Dorsolateral prefrontal cortex (tissue), 122 donors: ENCODE measurements at places on chromosomes 11 and 22.

- no peak for DNase-seq
These were observed 7.7 kb downstream of the SLC22A8 start for GRCh38 chr11:63007920-63008319.

DNA sequence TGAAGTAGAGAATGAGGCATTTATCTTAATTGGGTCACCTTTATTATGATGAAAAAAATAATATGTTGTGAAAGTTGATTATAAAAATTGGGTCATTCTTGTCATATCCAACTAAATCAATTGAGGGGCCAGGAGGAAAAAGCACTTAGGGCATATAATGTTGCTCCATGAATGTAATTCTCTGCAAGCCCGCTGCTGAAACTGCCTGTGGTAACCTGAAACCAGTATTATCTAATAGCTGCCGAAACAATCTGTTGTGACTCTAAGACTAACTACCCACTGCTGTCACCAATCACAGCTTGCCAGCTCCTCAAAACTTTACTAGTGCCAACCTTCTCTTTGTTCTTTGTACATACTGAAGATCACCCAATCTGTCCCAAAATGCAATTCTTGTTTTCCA is 115.8 kb downstream of the ATG16L2 start:
- DNase-seq = no peak

- no peak for DNase-seq
These were observed 390.1 kb downstream of the CTTN start for GRCh38 chr11:70788248-70789022.

DNA sequence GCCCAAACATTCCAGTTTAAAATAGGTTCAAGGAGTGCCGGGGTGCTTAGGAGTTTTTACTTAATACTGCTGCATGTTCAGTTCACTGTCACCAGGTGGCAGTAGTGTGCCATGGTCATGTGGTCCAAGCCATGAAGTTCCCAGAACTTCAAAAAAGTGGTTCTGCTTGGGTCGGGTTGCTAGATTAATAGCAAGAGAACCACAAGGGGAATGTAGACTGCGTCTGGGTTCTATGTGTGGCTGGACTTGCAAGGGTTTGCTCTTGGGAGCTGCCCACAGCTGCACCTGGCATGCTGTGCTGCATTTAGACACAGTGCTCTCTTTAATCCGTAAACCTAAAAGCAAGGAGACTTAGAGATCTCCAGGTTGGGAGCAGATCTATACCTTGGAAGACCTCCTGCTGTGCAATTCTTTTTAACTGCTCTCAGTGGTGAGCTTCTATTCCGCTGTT is 6.5 kb upstream of the SPON1 start:
- no peak for DNase-seq

GRCh38 chr11:44887636-44888035 is 63.0 kb downstream of the TP53I11 start:
- no peak for DNase-seq

- no peak for DNase-seq
These were observed 29.2 kb downstream of the PDGFB start for GRCh38 chr22:39215426-39216142.

DNA sequence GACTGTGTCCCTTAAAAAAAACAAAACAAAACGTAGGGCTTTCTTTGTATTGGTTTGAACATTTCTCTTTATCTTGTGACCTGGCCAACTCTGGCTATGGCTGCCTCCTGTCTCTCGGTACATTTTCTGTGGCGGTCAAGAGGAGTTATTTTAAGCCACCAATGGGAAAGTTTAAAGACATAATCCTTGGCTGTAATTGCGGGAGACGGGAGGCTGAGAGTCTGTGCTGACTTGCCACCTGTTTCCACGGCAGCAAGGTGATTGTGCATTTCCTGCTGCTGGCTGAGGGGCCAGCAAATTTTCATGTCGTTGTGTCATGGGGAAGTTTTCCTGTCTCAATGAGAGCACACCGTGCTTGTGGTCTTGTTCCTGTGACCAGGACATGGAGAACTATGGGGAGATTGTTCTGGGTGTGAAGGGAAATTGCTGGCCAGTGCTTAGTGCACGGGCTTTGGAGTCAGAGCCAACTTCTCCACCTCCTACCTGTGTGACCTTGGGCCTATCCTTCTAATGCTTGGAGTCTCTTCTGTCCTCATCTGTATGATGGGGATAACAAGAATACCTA is 11.0 kb downstream of the PTPRJ start:
- no peak for DNase-seq

DNA sequence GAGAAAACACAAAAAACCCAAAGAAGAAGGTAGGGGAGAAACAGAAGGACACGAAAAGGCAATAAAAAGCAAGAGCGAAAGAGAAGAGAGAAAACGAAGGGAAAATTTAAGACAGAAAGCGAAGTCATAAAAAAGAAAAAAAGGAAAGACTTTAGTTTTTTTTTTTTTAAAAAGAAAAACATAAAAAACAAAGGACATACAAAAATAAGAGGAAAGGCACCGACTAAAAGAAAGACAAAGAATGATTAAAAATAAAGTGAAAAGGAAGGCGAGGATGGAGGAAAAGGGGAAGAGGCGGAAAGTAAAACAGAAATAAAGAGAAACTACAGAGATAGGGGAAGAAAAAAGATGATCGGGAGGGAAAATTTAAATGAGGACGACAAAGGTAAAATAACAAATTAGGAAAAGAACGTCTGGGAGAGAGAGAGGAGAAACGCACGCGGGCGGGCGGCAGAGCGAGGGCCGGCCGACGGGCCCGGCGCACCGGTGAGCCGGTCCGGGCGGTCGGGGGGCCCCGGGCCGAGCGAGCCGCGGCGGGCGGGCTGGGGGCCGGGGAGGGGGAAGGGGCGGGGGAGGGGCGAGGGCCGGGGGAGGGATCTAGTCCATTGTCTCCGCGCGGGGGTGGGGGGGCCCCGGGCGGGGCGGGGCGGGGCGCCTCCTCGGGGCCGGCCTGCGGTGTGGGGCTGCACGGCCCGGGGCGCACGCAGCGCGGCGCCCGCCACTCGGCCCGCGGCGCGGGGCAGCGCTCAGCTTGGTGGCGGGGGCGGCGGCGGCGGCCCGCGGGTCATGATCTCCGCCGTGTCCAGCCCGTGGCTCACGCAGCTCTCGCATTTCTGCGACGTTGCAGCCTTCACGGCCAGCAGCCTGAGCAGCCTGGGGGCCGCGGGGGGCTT is at the start of gene TBX1:
TBX1 (plus strand) TSS at position 721 of the 893 bp plus-strand sequence; CDS start at position 787, 66 bp downstream.
- no peak for DNase-seq

DNA sequence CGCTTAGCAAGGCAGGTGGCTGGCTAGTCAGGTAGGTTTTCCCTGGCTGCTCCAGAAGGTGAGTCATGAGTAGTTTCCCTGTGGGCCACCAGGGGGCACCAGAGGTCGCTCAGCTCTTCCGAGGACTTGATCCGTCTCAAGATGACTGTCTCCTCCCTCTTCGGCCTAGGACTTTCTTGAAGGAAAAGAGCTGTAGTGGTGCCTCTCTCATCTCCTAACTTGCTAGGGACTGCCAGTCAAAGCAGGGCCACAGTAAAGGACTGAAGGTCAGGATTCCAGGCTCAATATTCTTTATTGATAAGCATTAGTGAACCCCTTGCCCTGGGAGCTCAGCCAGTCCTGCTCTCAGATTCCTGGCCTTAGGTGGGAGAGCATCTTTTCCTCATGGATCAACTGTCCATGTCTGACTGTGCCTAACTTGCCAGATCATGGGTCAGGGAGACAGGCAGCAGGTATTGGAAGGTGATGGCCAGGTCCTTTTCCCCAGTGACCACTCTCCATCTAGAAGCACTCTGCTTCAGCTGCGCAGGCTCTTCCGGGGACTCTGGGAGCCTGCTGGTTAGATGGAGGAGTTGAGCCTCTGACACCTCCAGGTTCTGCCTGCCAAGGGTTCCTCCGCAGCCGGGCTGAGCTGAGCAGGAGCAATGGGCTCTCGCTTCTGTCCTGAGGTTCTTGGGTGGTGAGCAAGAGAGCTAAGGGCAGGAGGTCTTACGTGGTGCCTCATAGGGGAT is 1.9 kb downstream of the POLD4 start:
- DNase-seq = no peak

DNA sequence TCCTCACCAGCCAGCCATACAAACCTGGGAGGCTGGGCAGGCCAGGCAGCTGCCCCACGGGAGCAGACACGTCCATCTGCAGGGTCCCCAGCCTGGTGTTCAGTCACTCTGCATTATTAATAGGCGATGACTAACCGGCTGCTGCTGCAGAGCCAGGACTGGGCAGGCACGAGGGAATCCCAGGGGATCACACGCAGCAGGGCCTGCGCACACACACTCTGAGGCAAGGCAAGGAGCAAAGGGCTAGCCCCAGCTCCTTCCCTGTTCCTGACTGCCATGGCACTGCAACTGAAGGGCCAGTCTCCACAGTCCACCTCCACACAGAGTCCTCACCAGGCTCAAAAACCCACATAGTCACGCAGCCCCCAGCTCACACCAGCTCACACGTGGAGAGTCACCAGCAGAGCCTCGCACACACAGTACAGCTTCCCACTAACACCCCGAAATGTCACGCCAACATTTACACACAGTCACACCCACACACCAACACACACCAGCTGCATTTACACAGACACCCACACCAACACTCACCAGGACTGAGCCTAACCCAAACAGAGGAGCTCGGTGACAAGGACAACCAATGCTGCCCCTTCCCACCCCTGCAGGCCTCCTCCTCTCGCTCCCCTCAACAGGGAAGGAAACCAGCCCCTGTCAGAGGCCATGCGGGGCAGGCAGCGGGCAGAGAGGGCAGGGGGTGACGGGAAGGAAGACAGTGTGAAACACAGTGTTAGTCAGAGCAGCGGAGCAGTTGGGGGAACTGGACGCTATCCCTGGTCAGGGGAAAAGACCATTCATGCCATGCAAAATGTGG is 47.3 kb downstream of the NRXN2 start:
- peak; percentile 77 for DNase-seq

DNA sequence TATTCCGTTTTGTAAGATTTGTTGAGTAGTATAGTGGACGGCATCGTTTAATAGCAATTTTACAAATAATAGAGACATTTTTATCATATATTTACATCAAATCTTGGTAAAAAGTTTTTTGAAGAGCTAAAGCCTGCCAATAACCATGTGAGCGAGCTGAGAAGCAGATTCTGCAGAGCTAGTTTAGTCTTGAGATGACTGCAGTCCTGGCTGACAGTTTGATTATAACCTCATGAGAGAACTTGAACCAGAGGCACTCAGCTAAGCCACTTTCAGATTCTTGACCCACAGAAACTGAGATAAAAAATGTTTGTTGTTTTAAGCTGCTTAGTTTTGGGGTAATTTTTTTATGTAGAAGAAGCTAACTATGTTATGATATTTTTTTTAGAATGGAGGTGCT is 78.9 kb downstream of the PDE3B start:
- no peak for DNase-seq

DNA sequence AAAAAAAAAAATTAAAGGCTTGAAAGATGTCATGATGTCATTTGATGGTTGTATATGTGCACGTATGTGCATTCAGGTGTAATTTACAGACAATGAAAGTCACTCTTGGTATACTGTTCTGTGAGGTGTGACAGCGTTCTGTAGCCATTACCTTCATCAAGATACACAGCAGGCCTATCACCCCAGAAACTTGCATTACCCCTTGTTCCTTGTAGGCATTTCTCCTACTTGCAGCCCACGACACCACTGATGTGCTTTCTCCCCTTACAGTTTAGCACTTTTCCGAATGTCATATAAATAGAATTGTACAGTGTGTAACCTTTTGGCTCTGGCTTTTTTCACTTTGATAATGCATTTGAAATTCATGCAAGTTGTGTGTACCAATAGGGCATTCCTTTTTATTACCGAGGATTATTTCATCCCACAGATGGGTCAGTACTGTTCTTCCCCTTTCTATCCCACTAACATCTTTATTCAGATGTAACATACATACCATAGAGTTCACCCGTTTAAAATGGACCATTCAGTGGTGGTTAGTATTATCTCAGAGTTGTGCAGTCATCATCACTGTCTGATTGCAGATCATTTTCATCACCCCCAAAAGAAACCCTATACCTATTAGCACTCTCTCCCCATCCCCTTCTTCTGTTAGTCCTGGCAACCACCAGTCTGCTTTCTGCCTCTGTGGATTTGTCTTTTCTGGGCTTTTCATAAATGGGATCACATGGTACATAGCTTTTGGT is 30.3 kb downstream of the BCR start:
- DNase-seq = no peak

- no peak for DNase-seq
These were observed 63.8 kb downstream of the BTG4 start for GRCh38 chr11:111448414-111448813.

DNA sequence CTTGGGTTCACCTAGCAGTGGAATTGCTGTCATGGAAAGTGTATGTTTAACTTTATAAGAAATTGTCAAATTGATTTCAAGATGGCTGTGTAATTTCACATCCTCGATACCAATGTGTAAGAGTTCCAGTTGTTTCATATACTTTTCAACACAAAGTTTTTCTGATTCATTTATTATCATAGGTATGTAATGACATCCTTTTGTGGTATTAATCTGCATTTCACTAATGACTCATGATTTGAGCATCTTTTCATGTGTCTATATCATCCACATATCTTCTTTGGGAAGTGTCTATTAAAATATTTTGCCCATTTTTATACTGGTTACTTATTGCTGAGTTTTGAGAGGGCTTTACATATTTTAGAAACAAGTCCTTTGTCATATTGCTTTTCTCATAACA is 17.0 kb upstream of the GLYATL1B start:
- no peak for DNase-seq

DNA sequence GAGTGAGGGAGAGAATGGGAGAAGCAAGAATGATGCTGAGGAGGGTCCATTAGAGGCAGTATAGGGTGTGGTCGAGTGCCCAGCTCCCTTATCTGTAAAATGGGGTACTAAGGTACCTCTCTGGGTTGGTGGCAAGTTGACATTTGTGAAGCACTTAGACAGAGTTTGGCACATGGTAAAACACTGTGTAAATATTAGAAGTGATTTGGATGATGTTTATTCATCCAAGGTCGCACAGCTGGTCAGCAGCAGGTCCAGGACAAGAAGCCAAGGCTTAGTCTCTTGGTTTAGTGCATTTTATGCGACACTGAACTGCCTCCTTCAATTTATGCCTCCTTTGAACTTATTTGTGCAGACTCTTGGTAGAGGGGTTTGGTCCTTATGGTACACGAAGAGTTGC is 19.4 kb downstream of the KREMEN1 start:
- no peak for DNase-seq

DNA sequence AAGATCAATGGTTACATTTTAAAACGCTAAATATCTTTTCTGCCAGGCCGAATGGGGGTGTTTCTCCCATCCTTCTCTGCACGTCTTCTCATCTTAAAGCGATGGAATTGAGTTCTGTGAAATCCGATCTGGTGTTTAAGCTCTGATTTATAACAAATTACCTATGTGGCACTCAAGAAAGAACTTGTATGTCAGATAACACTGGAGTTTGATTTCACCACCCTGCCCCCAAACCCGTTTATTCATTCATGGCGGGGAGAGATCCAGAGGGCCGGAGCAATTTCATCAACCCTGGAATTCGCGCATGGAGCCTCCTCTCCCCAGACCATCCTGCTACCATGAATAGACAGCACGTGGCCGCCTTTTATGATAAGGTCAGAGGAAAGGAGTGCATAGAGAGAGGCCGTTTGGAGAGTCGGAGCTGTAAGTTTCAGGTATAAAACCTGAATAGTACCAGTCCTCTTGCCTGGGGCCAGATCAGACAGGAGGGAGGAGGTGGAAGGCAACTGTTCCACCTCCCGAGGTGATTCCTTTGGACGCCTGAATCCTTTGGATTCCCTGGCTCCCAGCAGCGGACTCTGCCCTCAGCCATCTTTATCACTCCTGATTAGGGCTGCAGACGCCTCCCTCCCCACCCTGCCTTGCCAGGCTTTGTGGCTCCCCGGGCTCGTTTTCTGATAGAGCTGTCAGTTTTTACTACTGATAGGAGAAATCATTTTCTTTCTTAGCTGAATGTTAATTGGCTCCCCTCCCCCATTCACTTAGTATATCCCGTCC is 27.3 kb upstream of the NFAM1 start:
- no peak for DNase-seq

- no peak for DNase-seq
These were observed 386.2 kb downstream of the NTM start for GRCh38 chr11:131756479-131757110.
